Stimulated activated CD4-positive, alpha-beta T cell treated with anti-CD3 and anti-CD28 coated beads, Interleukin-15, amount 100 ng/mL, for 1 hour (primary cell): ENCODE measurements at places on chromosomes 4 and X.

GRCh38 chrX:122835886-122836285 is 348.2 kb upstream of the GRIA3 start:
- DNase-seq, result no peak

DNA sequence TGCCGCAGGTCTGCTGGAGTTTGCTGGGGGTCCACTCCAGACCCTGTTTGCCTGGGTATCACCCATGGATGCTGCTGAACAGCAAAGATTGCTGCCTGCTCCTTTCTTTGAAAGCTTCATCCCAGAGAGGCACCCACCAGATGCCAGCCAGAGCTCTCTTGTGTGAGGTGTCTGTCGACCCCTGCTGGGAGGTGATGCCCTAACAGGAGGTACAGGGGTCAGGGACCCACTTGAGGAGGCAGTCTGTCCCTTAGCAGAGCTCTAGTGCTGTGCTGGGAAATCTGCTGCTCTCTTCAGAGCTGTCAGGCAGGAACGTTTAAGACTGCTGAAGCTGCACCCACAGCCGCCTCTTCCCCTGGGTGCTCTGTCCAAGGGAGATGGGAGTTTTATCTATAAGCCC is 162.7 kb downstream of the NAF1 start:
- DNase-seq, result no peak

DNA sequence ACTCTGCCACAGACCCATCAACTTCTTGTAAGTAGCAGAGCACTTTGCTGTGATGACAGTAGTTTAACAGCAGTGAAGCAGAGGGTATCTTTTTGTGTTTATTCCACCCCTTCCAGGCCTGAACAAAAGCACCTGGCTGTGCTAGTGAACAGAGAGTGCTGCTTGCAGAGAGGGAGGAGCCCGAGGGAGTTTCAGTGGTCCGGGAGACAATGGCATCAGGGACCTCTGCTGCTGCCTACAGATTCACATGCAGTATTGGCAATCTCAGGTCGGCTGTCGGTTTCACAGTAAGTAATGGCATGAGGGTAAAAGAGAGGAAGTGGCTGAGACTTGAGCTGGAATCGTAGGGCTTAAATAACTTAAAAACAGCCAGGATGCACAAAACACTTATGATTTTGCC is 755.8 kb downstream of the RPA4 start:
- DNase-seq, result no peak

DNA sequence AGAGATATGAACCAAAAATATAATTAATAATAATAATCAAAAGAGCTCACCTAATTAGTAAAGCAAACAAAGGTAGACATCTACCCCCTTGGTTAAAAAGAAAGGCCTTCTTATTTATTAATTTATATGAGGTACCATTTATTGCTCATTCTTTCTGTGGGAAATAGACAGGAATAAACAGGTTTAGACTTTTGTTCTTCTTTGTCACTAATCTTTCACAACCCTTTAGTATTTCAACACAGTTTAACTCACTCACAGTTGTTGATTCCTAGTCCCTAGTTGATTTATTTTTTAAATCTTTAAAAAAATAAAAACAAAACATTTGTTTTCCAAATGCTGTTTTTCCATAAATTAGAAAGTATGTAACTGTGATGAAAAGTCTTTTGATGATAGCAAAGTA is 5.6 kb downstream of the PPARGC1A start:
- no peak for DNase-seq

GRCh38 chr4:83293305-83294046 is 8.9 kb upstream of the COQ2 start:
- no peak for DNase-seq

DNA sequence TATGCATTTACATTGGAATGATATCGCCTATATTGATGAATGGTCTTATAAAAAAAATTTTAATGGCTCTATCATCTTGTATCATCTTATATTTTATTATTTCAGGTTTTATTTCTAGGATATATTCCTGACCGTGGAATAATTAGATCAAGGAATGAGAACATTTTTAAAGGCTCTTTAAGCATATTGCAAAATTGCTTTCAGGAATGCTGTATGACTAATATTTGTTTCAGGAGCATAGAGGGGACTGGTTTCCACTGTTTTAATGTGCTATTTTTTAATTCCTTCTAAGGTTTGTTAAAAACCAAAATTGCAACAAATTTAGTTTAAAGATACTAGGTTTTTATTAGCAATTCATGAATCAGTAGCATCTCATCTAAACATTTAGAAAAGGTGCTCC is 120.2 kb downstream of the BMPR1B start:
- no peak for DNase-seq

GRCh38 chr4:121025540-121025939 is 46.8 kb downstream of the NDNF start:
- no peak for DNase-seq

DNA sequence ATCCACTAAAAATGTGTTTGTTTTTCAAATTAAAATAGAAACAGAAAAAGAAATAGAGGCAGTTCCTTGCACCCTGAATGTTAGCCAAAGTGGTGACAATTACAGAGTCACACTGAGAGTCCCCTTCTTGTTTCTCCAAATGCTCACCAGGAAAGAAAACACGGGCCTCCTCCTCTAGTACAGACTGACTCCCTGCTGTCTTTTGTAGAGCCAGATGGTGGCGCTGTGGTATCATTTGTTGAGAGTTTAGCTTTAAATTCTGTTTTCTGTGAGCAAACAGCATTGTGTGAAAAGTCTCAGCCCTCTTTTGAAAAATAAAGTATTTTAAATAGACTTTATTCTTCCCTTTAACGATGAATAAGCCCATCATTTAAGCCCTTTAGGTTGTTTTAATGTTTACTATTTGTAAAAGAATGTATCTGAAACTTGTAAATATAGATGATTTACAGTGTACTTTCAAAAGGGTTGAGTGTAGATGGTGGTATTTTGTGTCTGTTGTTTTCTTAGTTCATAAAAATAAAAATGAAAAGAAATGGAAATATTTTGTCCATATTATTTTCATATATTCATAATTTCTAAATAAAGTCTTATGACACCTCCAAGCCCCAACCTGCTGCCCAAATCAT is 36.9 kb upstream of the ATOH1 start:
- DNase-seq, result no peak

GRCh38 chr4:155119006-155119405 is 89.4 kb upstream of the NPY2R start:
- no peak for DNase-seq

GRCh38 chr4:175776217-175776616 is 35.8 kb downstream of the GPM6A start:
- DNase-seq, result no peak

DNA sequence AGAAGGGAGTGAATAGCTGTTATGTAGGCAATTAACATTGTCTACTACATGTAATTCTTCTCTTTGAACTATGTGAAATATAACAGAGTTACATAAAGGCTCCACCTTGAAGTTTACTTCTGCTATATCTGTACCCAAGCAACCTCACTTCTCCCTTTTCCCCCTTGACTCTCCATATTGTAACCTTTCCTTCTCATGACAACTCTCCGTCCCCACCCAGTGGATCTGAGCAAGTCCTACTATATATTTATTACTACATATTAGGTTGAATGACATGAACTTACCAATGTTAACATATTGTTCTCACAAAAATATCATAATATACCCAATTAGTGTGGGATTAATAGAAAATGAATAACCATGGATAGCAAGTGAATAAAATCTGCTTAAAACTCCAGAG is 93.2 kb upstream of the ATP8A1 start:
- DNase-seq, result no peak

DNA sequence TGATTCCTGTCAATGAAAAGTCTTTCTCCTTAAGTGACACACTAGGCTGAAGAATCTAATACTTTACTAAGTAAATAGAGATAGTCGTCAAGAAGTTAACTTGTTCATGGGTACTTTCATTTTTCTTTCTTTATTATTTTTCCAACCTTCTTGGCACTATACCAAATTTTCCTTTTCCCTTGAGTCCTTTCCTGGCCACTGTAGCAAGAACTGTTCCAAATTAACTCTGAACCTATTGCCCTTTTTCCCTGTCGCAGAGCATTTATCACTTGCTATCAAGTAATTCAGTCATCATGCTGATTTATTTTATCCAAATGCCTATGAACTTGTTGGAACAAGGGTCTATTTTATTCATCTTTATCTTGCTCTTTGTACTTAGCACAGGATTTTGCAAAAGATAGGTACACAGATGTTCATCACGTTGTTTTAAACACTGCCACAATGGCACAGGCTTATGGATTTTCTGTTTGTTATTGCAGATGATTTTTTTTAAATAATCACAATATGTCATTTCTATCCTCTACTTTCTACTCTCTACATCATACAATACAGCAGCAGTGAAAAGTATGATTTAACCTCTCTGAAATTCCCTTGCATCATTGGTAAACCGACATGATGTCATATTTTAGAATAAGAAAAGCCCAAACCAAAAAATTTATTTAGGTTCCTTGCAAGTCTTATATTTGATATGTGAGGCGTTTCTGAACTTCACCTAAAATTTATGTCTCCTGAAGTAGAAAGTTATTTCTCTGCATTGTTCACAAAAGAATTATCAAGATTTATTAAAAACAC is 2352.3 kb downstream of the PCDH7 start:
- no peak for DNase-seq

DNA sequence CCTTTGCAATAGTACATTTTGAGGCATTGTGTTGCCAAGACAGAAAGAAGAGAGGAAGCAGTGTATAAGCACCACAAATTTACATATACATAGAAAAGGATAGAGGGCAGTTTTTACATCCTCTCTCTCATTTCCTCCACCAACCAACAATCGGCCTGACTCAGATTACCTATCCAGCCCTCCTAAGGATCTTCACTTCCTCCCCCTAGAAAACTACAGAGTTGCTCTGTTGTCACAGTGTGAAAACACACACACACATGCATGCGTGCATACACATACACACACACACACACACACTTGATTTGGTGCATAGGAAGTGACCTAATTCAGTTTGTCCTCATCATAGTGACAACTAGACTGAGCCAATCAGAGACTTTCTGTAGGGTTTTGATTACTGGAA is 98.8 kb upstream of the SPRY1 start:
- no peak for DNase-seq

GRCh38 chrX:74420196-74421035 is 877 bp upstream of the SLC16A2 start:
- DNase-seq, result no peak

- no peak for DNase-seq
Observed at GRCh38 chr4:13174001-13174400, 310.1 kb downstream of the RAB28 start.

- no peak for DNase-seq
Observed at GRCh38 chrX:130680164-130681035, 222.6 kb downstream of the ENOX2 start.

- no peak for DNase-seq
Observed at GRCh38 chr4:182862141-182862875, 54.9 kb downstream of the DCTD start.

- no peak for DNase-seq
Observed at GRCh38 chr4:24657768-24658617, 73.6 kb upstream of the DHX15 start.

DNA sequence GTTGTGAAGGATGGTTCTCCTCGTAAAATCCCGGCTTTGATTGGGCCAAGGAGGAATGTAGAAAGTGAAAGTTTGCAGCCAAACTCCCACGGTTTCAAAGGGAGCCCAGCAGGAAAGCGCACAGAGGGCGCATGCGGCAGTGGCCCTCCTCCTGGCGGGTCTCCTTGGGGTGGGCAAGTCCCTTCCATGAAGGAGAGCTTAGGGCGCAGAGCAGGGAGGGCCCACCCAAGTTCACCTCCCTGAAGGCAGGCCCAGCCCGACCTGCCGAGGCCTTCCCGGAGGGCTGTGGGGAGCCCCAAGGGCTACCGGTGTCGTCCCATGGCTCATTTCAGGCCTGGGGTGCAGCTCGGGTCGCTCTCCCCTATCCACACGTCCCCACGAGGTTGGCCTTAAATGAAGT is 2.0 kb downstream of the PDZD4 start:
- DNase-seq, result no peak

DNA sequence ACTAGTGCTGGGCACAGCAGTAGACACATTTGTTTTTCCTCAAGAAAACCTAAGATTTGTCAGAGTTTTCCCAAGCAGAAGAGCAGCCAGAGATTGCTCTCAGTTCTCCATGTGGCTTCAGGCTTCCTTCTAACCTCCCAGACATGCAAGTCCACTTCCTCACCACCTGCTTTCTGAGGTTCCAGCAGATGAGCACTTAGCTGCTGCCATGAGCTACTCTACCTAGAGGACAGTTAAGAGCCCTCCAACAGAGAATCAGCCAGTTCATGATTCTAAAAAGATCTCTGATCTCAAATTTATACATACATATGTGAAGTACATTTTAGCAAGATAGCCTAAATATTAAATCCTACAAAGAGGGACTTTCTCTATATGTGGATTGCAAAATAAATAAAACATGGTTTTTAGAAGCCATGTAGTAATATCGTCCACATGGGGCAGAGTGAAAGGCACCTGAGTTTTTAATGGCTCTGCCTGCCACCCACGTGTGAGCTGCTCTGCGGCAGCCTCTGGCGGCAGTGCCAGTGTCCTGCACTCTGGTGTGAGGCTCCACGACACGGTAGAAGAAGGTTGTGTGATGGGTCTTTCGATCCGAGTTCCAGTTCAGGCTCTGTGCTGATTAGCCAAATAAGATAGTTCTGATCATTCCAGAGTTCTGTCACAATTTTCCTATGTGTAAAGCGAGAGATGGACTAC is 10.3 kb downstream of the CYP4V2 start:
- peak; percentile 16 for DNase-seq

DNA sequence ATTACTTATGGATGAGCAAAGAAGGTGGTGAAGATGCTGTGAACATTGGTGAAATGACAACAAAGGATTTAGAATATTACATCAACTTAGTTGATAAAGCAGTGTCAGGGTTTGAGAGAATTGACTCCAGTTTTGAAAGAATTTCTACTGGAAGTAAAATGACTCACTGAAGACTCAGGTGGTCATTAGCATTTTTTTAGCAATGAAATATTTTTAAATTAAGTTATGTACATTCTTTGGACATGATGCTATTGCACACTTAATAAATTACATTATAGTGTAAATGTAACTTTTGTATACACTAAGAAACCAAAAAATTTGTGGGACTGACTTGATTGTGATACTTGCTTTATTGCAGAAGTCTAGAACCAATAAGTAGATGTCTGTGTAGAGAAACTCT is 56.9 kb downstream of the USO1 start:
- DNase-seq, result no peak

DNA sequence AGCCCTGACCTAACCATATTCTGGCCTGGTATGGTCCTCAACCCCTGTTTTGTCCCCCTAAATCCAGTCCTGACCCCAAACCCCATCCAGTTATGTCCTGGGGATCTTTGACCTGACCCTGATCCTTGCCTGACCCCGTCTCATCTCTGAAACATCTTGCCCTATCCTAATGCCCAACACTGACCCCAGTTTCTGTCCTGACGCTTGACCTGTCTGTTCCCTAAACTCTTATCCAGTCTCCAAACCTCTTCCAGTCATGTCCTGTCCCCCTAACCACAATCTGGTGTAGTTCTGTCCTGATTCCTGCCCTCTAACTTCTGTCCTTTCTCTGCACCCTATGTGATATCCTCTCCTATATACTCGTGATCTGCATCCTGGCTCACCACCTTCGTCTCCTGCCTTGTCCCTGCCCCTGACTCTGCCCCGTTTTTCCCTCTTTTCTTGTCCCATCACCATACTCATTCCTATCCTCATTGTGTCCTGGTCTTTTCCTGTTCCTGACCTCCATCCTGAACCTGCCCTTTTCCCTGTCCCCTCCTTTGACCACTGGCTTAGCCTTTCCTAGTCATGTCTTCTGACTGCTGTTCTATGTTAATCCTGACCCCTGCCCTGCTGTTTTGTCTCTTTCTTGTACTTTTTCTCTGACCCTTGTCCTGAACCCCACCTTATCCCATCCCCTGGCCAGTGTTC is 4.6 kb upstream of the CCDC120 start:
- no peak for DNase-seq
